ENCODE measurements at places on chromosomes 7 and 10.
A peak's percentile ranks its signal among the peaks of the same experiment; 100 is the strongest.

- DNase-seq = no peak
Observed at GRCh38 chr7:6254866-6255265, 17.6 kb downstream of the CYTH3 start.

DNA sequence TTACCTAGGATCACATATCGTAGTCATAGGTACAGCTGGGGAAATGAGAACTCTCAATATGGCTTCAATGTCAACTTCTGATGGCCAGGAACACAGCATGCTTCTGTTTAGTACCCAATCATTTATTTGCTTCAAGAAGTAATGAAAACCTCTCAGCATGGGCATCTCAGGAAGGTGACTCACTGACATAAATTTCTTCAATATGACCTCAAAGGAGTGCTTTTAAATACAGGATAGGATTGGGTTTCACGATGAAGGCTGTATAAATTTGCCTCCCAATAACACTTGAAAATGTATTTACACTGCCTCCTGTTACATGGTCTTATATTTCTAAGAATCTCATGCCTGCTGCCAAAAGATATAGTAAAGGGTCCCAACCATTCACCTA is 15.1 kb downstream of the ITGA8 start:
- DNase-seq = no peak

DNA sequence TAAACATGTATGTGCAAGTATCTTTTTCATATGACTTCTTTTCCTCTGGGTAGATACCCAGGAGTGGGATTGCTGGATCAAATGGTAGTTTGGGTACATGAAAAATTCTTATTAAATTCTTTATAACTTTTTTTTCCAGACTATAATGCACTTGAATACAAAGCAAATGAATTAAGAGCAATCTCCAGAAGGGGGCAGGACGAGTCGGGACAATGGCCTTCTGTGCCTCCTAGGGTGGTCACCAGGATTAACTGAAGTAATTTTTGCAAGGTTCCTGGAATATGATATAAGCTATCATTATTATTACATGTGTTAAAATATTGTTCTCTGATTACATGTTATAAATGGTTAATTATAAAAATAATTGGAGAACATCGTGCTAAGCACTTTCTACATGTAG is 127.2 kb downstream of the PPP1R17 start:
- DNase-seq = peak; percentile 5

DNA sequence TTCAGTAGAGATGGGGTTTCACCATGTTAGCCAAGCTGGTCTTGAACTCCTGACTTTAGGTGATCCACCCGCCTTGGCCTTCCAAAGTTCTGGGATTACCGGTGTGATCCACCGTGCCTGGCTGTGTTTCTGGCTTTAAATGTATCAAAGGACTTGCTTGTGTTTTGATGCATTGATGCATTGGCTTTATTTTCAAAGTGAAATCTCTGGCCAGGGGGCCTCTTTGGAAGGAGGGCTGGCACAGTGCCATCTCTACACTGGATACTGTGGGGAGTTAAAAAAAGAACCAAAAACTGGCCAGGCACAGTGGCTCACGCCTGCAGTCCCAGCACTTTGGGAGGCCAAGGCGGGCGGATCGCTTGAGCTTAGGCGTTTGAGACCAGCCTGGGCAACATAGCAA is 16.0 kb downstream of the MNX1 start:
- no peak for DNase-seq

DNA sequence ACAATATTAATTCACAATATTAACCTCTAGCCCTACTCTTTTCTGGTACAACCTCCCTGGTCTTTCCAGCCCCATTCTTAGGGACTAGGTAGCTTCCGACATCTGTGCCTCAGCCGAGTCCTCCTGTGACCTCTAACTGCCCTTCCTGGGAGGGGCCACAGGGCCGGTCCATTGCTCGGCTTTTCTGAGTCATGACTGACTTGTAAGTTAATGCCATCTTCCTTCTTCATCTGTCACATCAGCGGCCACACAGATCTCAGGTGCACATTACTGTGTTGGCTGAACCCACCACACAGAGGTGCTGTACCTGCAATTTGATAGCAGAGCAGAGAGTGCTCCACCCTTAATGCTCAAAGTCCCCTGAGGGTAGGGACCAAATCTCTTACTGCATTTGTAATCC is 4.1 kb upstream of the CPA4 start:
- DNase-seq = no peak
